Activated effector memory CD4-positive, alpha-beta T cell treated with anti-CD3 and anti-CD28 coated beads, Interleukin-2, amount 50 U/mL, for 16 hours (primary cell): ENCODE measurements at places on chromosomes 2 and 18.

- DNase-seq, result no peak
These were observed 7.1 kb upstream of the ZFP36L2 start for GRCh38 chr2:43233218-43234212.

- DNase-seq, result no peak
These were observed 101.9 kb downstream of the DNER start for GRCh38 chr2:229612384-229612971.

- DNase-seq, result no peak
These were observed 88.2 kb upstream of the LCLAT1 start for GRCh38 chr2:30358842-30359241.

- DNase-seq, result no peak
These were observed 51.6 kb downstream of the DPP4 start for GRCh38 chr2:162022290-162022945.

- DNase-seq, result no peak
These were observed 28.1 kb downstream of the CAVIN2 start for GRCh38 chr2:191818725-191819350.
